ENCODE measurements at places on chromosomes 12 and 14. TPM values are rescaled to one million over a fixed set of nuclear protein-coding genes. Genes with fewer than 3 reads are reported as not detected.

Gene CCDC177
- 0.01 TPM for polyA plus RNA-seq

- no peak for DNase-seq
- no peaks in the 10 kb centered on the region for H3K36me3 ChIP-seq
- H3K27me3 ChIP-seq = peaks cover 12% of the 10 kb centered on the region
- H3K27ac ChIP-seq = no peak overlapping the region
Measured at GRCh38 chr12:30201301-30202160, 417.8 kb upstream of the TMTC1 start.

DNA sequence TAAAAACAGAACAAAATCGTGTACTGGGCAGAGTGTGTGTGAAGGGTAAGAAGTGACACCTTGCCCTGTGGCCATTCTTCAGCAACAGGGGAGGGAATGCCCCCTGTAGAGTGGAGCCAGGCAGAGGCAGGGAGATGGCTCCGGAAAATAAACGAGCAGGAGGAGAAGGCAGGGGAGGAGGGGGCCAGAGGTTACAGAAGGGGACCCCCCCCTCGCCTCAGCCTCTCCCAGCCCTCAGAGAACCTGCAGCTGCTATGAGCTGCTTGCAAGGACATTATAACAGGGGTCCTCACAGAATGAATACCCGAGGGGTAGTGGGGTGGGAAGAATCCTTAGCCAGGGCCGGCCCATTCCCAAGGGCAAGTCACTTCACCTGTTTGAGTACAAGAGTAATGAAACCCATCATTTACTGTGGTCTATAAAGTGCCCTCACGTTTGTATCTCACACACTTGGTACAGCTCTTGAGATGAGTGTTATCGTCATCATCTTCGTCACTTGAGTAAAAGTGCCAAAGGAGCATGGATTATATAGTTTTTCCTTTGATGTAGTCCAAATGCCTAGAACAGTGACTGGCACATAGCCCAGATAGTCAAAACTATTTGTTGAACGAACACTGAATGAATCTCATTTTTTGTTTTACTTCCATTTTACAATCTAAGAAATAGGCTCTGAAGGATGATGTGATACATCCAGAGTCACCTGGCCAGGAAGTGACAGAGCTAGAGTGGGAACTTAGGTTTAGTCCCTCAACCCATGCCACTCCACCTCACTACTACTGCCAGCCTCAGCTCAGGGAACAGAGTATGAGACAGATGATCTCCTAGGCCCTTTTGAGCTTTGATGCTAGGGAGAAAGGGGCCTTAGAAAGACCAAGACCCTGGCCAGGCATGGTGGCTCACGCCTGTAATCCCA is 14.5 kb downstream of the SCNN1A start:
- no peak overlapping the region for H3K4me3 ChIP-seq
- no peak for DNase-seq
- H3K4me1 ChIP-seq = peaks cover 7% of the 10 kb centered on the region
- H3K27me3 ChIP-seq = no peaks in the 10 kb centered on the region
- H3K27ac ChIP-seq = peak overlapping the region; percentile 92

Gene ABCD4
- polyA plus RNA-seq = 44.5 TPM

DNA sequence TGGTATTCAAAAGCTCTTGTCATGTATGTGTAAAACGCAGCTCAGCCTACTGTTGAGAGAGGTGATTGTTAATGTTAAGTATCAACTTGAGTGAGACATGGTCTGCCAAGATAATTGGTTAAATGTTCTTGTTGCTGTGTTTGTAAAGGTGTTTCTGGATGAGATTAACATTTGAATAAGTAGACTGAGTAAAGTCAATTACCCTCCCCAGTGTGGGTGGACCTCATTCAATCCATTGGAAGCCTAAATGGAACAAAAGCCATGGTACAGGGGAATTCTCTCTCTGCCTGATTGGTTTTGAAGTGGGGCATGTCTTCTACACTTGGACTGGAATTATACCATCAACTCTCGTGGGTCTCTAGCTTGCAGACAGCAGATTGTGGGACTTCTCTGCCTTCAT is 63.8 kb upstream of the RERGL start:
- no peaks in the 10 kb centered on the region for H3K36me3 ChIP-seq
- H3K4me1 ChIP-seq = no peaks in the 10 kb centered on the region
- H3K4me3 ChIP-seq = no peak overlapping the region

Gene RAD52
- polyA plus RNA-seq = 3.2 TPM

GRCh38 chr14:55813630-55814029 is 233.6 kb downstream of the KTN1 start:
- no peak for DNase-seq
- H3K4me3 ChIP-seq = no peak overlapping the region
- H3K27ac ChIP-seq = no peak overlapping the region
- H3K27me3 ChIP-seq = no peaks in the 10 kb centered on the region
- H3K4me1 ChIP-seq = no peaks in the 10 kb centered on the region

Gene DPF3
- 1.1 TPM for polyA plus RNA-seq
